Posterior cingulate gyrus (tissue), 11 donors: ENCODE measurements at places on chromosomes 16 and 17.

DNA sequence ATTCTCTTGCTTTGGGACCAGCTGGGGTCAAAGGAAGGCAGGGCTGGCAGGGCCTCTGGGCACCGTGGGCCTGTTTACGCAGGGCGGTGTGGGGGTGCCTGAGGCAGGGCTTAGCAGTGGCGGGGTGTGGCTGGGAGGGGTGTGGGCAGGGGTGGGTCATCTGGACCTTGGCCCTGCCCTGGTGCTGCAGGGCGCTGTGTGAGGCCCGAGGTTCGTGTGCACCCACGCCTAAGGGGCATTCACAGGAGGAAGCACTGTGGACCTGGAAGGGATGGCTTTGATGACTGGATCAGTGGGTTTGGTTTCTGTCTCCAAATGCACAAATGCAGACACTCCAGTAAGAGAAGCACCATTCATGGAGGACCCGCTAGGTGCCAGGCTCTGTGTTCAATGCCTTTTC, 37.3 kb downstream of the BCO1 start:
- DNase-seq = no peak

- no peak for DNase-seq
These were observed 22.8 kb upstream of the ACSM2B start for GRCh38 chr16:20598832-20599469.

DNA sequence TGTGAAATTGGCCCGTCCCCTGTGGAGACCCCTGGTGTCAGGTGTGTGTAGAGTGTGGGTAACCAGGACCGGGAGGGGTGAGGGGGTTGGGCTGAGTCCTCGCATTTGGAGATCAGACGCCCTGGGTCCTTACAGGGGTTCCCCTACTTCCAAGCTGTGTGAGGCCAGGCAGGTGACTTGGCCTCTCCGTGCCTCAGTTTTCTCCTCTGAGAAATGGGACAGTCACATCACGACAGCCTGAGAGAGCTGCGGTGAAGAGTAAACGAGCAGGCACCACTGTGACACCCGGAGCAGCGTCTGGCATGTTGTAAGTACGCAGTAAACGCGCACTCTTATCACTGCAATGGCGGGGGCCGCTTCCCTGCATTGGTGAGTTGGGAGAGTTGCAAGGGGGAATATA, 152.5 kb upstream of the CIBAR2 start:
- no peak for DNase-seq

- DNase-seq = peak; percentile 34
These were observed 2.1 kb downstream of the NHERF1 start for GRCh38 chr17:74750327-74751069.

DNA sequence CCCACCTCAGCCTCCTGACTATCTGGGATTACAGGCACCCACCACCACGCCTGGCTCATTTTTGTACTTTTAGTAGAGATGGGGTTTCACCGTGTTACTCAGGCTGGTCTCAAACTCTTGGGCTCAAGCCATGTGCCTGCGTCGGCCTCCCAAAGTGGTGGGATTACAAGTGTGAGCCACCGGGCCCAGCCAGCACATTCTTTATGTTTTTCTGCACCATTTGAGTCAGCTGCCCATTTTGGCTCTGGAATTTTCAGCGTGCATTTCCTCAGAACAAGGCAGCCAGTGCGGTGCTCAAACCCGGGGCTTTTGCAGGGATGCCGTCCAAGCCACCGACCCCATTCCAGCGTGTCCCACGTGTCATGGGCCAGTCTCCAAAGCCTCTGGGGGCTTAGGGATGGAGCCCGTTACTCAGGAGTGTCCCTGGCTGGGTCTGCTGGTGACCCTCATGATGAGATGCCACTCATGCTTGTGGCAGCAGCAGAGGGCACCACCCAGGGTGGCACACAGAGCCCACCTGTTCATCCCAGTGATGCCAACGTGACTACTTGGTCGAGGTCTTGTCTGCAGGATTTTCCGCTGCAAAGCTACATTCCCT, 3.7 kb upstream of the RAB40C start:
- DNase-seq = no peak

DNA sequence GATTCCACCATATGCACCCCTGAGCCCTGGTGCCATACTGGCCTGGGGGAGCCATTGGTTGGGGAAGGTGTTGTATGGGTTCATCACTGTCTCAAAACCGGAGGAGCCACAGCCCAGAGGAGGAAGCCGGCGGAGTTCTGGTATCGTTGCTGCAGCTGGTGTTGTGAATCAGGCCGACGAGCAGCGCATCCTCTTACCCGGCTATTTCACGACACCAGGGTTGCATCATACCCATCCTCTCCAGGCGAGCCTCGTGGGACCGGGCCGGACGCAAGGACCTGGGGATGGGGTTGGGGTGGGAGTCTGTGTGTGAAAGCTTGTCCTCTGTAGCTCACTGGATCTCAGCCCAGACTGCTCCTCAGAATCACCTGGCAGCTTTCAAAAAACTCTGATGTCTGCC, 6.6 kb upstream of the SLC12A3 start:
- no peak for DNase-seq
